ENCODE measurements at places on chromosomes 5 and 9.

- no peak for DNase-seq
Measured at GRCh38 chr9:134942011-134942787, 24.5 kb upstream of the FCN1 start.

GRCh38 chr9:105693435-105694189 is 729 bp upstream of the TMEM38B start:
- DNase-seq, result no peak

DNA sequence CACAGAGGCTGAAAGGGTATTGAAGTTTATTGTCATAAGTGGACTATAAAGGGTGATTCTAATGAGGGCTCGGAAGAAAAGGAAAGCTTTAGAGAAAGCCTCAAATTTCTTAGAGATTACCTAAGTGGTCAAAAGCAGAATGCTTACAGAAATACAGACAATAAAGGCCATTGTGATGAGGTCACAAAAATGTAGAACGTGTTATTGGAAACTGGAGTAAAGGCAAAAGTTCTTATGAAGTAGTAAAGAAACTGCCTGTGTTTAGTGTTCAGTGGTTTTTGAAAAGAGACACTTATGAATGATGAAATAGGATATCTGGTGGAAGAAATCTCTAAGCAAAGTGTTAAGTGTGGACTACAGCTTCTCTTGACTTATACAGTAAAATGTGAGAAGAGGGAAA is 726.9 kb downstream of the DNAH5 start:
- no peak for DNase-seq

DNA sequence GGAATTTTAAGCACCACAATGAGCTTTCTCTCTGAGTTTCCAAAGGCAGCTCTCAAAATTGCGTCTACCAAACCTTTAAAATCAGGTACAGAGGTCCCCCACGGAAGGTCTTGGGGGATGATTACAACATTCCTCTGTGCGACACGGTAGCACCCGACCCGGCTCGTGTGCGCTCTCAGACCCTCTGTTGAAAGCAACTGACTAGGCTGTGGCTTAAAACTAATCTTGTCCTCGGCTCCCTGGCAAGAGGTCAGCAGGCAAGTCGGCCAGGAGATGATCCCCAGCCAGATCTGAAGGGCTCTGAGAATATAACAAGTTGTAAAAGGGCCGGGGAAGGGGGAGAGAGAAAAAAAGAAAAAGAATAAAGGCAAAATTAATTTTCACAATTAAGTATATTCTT is 92.6 kb upstream of the LMX1B start:
- no peak for DNase-seq

DNA sequence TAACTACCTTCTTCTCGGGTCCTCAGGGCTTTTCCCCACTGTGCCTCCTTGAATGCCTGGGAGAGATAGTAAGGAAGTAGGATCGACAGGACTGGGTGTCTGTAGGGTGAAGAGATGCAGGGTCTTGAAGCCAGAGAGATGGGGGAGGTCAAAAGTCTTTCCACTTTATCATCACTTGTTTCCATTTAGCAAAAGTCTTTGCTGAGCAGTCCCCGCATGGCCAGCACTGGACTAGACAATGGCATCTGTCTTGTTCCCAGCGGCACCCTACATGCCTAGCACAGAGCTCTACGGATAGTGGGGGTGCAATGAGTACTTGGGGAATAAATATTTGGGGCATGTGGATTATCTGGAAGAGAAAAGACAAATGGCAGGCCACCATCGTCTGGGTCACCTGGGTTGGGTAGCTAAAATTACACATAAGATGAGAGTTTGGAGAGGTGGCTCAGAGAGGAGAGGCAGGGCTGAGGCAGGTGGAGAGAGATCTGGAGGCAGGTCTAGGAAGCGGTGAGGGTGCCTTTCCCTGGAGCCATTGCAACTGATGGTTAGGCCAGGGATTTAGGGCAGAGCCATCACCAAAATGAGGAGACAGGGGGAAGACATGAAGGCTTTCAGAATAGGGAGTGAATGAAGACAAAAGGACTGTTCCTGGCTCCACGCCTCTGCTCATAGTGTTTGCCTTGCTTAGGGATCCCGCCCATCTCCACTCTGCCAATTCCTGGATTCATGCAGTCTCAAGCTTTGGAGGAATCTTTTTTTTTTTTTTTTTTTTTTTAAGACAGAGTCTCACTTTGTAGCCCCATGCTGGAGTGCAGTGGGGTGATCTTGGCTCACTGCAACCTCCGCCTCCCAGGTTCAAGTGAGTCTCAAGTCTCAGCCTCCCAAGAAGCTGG is 250.8 kb upstream of the KLF4 start:
- peak; percentile 47 for DNase-seq

Data from fibroblast of pulmonary artery (primary cell).